Vagina (tissue), 2 donors: ENCODE measurements at places on chromosomes 6 and 20.

- DNase-seq, result no peak
These were observed 175.8 kb upstream of the LRFN2 start for GRCh38 chr6:40762981-40763380.

- DNase-seq, result no peak
These were observed 4.9 kb upstream of the DLL1 start for GRCh38 chr6:170295510-170296422.

DNA sequence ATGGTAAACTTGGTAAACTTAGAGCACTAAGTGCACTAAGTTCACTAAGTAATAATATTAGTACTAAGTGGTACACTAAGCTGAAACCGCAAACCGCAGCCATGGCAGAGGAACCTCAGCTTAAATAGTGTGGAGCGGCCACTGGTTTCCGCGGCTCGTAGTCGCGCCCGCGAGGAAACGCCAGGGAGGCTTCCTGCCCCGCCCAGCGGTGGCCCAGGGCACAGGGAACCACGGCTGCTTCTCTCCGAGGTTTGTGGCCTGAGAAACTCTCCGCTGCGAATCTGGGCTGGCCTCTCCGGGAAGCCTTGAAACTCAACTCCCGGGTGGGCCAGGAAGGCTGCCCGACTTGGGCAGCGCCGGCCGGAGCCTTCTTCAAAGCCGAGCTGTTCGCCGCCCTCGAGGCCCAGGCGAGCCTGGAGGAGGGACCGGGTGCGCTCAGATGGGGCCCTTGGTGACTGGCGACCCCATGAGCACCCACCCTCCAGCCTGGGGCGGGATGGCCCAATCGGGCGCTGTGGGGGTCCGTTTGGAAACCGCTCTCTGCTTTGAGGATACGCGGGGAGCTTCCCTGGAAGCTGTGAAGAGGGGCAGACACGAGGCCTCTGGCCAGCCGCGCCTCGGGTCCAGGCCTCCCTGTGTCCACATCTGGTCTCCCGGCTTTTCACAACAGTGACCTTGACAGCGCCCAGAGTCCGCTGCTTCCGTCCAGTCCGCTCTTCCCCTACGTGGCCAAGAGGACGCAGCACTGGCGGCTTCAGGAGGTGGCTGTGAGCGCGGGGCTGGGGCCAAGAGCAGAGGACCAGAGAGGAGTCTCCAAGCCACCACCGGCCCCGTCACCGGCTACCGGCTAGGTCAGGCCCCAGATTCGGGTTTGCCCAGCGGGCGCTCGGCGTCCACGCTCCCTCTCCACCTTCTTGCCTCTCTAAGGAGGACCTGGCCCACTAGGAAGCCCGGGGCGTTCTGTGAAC lies 25.4 kb upstream of the HLA-E start:
- no peak for DNase-seq

GRCh38 chr6:158048589-158048988 lies 66.9 kb downstream of the SYNJ2 start:
- no peak for DNase-seq

DNA sequence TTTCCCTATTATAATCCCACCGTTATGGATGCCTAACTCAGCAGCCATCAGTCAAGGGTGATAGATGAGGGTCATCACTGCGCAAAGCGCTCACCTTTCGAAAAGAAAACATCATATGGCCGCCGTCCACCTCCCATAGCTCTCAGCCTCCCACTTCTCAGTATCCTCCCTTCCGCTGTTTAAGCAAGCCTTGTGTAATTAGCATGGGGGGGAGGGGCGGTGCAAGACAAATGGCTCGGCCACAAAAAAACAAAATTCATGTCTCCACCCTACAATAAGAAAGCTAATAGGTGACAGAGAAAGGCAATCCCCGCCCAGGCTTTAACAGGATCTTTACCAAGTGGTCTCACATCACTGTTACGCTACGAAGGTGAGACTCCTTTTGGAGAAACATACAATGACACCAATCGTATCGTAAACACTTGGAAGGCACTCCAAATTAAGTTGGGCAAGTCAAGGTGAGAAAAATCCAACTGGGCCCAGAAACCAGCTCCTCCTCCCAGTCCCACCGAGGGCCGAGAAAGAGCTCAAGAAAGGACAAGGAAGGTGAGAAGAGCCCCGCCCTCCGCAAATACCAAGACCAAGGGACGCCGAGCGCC lies 645 bp downstream of the DDX39B start:
- DNase-seq, result no peak

DNA sequence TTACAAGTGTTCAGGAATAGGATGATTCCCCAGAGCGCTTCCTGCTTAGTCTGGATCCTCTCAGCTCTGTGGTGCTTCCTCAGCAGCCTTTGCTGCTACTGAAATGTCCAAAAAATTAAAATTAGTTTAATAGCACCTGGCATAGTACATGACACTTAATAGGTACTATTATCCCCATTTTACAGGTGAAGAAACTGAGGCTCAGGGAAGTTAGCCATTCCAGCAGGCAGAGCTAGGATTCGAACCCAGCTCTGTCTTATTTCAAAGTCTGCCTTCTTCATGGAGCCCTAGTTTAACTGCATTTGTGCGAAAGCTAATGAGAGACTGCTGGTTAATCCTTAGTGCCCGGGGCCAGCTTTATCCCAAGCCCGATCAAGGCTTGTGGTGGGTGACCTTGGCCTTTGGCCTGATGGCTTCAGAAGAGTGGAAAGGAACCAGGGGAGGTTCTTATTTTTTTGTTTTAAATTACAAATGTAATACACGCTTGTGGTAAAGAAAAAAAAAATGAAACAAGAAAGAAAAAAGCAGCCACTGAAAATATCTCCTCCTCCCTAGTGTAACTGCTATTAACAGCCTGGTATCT lies 30.1 kb downstream of the TOX2 start:
- no peak for DNase-seq

- no peak for DNase-seq
These were observed 225.3 kb downstream of the TINAG start for GRCh38 chr6:54533567-54533966.

DNA sequence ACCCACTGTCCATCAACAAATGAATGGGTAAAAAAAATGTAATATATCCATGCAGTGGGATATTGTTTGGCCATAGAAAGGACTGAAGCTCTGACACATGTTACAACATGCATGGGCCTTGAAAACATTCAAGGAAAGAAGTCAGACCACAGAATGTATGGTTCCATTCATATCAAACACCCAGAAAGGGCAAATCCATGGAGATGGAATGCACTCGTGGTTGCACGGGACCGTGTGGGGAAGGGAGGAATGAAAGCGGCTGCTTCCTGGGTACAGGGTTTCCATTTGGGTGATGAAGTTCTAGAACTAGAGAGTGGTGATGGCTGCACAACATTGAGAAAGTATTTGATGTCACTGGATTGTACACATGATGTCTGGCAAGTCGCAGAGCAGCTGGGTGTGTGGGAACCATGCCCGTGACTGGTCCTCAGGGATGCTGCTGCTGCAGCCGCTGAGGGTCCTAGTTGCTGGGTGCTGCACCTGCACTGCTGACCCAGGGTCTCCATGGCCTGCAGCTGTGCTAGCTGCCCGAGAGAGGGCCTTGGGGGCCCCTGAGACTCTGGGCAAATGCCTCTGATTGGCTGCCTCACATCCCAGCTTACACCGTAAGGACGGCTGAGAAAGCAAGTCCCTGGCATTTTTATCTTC lies 220.3 kb downstream of the NRN1 start:
- DNase-seq, result no peak

GRCh38 chr20:382291-383115 lies 1.9 kb downstream of the TRIB3 start:
- DNase-seq, result no peak

DNA sequence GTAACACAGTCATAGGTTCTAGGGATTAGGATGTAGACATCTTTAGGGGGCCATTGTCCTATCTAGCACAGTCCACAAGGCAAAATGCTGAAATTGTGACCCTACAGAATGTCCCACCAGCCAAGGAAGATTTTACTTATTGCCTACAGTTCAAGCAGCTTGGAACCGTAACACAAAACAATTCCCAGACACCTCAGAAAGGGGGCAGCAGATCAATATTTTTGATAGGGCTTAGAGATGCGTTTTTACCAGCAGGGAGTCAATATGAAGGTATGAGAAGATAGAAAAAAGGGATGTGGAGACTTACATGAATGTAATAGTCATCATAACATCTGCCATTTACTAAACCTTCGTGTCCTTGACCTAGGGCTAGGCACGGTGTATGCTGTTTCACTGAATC lies 81.0 kb downstream of the TMEM170B start:
- no peak for DNase-seq

DNA sequence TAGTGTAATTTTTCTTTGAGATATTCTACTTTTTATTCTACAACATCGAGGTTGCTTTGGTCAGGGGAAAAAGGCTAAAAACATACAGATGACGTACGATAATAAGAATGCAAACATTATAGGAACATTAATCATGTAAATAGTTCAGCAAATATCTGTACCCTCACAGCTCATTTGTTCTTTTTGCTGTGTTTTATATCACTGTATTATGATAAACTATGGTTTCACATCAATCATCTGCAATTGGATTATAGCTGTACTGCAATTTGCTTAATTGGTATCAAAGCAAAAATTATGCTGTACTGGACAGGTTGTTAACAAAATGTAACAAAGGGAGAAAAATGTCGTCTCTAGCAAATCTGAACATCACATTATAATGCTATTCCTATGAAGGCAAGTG lies 597.1 kb downstream of the EPHA7 start:
- no peak for DNase-seq

GRCh38 chr20:40279390-40279789 lies 409.6 kb downstream of the MAFB start:
- DNase-seq, result no peak

GRCh38 chr6:157033428-157034140 lies 256.4 kb downstream of the ARID1B start:
- no peak for DNase-seq

DNA sequence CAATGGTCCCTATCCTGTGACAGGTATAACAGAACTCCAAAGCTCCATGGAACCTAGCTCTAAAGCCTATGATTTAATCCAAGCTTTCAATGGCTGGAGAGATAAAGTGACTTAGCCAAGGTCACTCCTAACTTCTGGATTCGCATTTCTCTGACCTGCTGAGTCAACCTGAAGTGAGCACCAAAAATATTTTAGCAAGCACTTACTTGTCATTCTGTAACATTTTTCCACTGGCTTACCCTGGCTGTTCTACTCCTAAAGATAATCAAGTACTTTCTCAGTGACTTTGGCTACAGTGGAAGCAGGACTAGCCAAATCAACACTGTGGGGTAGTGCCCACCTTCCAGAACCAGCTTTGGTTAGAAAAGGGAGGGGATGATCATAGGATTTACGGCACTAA lies 188.3 kb downstream of the OGFRL1 start:
- DNase-seq, result no peak

- DNase-seq, result peak; percentile 91
These were observed 641 bp downstream of the ARFGEF2 start for GRCh38 chr20:48921883-48922820.
